Hindlimb muscle (tissue), 1 donor: ENCODE measurements at places on chromosomes 16 and 17.

DNA sequence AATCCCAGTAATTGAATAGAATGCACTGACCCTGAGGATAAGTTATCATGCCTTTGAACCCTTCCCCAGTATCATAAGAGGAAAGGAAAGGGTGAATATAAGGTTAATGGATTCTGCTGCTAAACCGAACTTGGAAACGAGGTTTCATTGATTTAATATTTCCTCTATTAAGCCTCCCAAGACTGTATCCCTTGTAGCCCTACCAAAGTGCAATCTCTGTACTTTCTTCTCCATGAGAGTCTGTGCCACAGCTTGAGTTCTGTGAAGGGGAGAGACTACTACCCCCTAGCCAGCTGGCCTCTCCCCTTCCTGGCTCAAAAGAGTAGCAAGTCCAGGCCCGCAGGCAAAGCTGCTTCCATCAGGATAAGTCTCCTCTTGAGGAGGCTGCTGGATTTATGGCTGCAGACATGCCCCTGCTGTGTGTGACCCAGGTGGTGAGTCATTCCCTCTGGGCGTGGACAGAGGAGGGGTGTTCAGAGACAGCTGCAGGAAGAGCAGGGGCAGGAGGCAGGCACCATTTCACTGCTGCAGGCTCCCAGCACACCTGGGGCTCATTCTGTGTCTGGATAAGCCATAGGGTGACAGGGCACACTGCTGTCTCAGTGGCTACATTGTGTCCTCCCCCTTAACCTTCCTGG lies 58.4 kb downstream of the TOM1L2 start:
- peak; percentile 67 for DNase-seq

DNA sequence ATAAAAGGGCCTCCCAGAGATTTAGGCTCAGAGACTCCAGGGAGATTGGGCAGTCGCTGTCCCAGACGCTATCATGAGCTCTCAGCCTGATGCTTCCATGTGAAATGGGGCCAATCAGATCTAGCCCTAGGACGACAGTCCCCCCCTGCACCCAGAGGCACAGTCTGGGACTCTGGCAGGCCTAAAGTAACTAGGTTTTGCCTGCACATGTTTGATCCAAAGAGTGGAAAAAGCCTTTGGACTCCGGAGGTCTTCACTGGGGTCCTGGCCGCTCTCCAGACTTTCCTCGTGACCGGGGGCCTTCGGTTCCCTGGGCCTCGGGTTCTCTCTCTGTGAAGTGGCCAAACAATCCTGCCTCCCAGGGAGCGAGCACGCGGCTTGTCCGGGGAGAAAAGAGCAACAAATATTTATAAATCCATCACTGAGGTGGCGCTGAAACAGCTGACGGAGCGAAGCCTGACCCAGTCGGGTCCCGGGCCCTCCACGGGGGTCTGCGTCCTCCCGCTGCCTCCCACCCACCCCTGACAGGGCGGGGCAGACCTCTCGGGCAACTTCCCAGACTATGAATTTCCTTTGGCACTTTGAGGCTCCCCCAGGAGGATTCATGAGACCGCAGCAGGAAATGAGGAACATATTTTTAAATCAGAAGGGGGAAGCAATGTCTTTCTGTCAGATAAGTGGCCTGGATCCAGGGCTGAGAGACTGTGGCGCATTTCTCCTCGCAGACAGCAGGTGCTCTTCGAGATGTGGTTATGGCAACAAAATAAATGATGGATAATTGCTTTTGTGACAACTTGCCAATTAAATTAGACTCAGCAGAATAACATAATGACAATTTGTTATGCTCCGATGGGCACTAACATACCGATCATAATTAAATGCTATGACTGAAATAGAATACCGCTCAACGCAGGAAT lies 38.9 kb downstream of the MRPS23 start:
- DNase-seq: peak; percentile 31

GRCh38 chr17:57236686-57237299 lies 19.5 kb upstream of the MSI2 start:
- DNase-seq: no peak

GRCh38 chr16:23832882-23833281 lies 2.9 kb upstream of the PRKCB start:
- DNase-seq: no peak

DNA sequence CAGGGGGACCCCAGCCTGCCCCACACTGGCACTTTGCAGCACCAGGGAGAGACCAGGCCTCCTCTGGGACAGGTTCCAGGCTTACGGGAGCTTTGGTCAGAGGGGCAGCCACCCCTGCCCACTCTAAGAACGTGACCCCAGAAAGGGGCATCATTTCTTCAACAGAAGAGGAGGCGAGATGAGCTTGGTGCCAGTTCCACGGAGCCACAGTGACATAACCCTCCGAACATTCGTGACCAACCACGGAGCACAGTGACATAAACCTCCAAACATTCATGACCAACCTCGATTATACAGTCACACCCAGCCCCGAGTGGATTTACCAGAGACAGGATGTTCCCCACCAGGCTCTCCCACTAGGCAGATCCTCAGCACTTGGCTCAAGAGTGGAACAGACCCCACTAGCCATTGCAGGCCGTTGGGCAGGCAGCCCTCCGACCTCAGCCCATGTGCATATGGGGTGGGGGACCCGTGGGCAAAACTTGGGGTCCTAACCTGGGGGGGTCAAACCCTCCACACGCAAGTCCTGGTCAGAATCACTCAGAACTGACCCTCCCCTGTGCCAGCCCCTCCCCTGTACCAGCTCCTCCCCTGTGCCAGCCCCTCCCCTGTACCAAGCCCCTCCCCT lies 112.9 kb downstream of the METRNL start:
- no peak for DNase-seq

- DNase-seq: no peak
Observed at GRCh38 chr16:8713635-8714172, 39.3 kb downstream of the ABAT start.

GRCh38 chr17:49162866-49163265 lies 30.3 kb downstream of the B4GALNT2 start:
- DNase-seq: no peak

GRCh38 chr16:74742051-74742481 lies 32.6 kb downstream of the FA2H start:
- DNase-seq: no peak

DNA sequence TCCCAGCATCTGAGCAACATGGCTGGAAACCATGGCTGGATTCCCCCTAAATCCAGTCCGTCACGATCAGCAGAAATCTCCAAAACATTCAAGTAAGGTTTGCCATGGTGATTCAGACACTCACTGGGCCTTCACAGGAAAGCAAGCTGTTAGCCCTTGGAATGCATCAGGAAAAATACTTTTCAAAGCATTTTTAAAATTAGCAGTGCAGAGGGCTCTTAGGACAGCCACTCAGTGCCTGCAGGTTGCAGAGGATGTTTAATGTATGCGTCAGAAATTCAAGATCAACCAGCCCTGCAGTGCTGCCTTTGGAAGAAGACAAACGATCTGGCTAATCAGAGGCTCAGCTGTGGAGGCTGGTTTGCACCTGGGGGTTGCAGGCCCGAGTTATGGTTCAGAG lies 50.3 kb downstream of the FOXL1 start:
- no peak for DNase-seq

DNA sequence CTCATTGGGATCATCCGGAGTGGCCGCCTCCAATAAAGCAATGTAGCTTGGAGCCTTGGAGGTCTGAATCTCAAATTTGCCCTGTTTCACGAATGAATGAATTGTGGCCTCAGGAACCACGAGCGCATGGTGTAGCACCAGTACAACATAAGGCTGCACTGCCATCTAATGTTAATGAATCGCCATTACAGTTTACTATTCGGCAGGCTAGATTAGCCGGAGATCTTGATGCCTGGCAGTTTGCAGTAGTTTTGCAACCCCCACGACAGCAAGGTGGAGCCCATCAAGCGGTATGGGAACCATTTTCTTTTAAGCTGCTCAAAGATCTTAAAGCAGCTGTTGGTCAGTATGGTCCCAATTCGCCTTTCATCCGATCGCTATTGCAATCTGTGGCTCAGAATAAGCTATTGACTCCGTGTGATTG lies 18.8 kb downstream of the ALOX15B start:
- peak; percentile 64 for DNase-seq

GRCh38 chr17:81920612-81921536 lies 2.9 kb upstream of the SIRT7 start:
- DNase-seq: no peak

- no peak for DNase-seq
Observed at GRCh38 chr16:1157639-1158455, 4.9 kb downstream of the CACNA1H start.

GRCh38 chr16:3716831-3717234 lies 491 bp downstream of the TRAP1 start:
- DNase-seq: no peak

DNA sequence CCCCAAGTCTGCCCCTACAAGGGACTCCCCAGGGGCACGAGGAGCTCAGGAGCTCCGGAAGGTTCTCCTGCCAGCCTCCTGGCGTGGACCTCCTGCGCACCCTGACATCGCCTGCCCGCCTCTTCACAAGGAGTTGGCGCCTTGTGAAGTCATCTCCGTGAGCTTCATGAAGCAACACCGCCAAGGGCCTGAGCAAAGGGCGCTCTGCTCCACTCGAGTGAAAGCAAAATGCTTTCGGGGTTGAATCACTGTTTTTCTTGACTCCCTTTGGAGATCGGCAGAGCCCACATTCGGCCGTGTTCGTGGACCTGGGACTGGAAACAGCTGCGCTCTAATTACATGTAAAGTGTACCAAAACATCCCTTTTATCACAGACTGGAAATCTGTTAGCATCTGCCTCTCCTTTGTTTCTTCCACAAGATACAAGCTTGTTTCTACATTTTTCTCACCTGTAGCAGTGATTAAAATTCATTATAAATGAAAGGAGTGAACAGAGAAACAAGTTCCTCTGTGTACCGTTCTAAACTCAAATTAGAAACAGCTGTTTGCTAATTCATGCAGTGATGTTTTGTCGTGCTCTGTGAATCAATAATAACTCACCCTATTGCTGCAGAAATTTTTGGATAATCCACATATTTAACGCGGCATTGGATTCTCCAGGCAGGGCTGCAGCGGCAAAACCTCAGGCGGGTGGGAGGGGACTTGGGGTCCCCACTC lies 203.3 kb downstream of the ZNF423 start:
- DNase-seq: no peak

DNA sequence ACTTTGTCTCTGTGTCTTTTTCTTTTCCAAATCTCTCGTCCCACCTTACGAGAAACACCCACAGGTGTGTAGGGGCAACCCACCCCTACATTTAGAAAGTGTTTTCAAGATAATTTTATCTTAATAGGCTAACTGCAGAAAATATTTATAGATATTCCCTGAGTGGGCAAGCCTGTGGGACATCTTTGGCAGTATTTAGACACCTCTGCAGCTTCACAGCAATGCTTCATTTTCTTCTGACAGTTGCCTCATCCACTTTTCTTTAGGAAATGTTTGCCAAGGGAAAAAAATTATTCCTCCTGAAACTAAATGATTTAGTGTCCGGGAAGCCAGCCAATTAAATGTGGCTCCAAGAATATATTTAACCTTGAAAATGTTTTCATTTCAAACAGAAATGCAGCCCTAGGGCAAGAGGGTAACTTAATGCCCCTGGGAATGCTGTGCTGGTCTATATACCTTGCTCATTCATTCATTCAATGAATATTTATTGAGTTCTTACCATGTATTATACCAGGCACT lies 290.4 kb downstream of the ABCC12 start:
- no peak for DNase-seq

GRCh38 chr16:79061181-79061580 lies 539.4 kb downstream of the MAF start:
- no peak for DNase-seq

GRCh38 chr17:44358066-44358465 lies 5.6 kb downstream of the FAM171A2 start:
- DNase-seq: no peak

- DNase-seq: no peak
Observed at GRCh38 chr17:29697371-29697770, 74.7 kb upstream of the CORO6 start.

- DNase-seq: no peak
Observed at GRCh38 chr16:48153774-48154173, 2.0 kb downstream of the ABCC12 start.

- no peak for DNase-seq
Observed at GRCh38 chr16:72887537-72887936, 160.4 kb downstream of the ZFHX3 start.

- DNase-seq: no peak
Observed at GRCh38 chr17:44795421-44795820, 34.7 kb downstream of the GJC1 start.

- DNase-seq: no peak
Observed at GRCh38 chr17:39531252-39531651, 70.0 kb downstream of the CDK12 start.

DNA sequence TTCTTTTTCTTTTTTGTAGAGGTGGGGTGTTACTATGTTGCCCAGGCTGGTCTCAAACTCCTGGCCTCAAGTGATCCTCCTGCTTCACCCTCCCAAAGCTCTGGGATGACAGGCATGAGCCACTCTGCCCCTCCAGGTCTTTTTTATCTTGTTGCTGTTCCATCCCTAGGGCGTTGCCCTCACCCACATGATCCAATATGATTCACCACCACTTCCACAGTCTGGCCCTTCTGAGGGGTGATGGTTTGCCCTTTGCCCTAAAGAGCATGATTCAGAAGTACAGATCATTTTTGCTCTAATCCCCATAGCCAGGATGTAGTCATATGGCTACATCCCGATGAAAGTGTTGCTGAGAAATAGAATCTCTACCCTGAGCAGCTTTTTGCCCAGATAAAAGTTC lies 18.8 kb downstream of the STX4 start:
- no peak for DNase-seq

GRCh38 chr17:29615048-29615385 lies 7.7 kb downstream of the CORO6 start:
- DNase-seq: no peak

DNA sequence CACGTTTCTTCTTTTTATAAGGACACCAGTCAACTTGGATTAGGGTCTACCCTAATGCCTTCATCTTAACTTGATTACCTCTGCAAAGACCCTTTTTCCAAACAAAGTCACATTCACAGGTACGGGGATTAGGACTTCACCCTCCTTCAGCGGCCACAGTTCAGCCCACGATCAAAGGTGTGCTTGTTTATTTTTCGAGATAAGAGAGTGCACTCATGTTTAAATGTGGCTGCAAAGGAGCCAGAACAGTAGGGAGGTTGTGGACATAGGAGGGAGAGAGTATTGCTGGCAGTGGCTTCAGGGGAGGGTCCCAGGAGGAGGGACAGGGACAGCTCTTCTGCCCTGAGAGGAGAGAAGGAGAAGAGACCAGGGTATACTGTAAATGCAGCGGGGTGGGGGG lies 46.7 kb downstream of the MGAT5B start:
- no peak for DNase-seq

DNA sequence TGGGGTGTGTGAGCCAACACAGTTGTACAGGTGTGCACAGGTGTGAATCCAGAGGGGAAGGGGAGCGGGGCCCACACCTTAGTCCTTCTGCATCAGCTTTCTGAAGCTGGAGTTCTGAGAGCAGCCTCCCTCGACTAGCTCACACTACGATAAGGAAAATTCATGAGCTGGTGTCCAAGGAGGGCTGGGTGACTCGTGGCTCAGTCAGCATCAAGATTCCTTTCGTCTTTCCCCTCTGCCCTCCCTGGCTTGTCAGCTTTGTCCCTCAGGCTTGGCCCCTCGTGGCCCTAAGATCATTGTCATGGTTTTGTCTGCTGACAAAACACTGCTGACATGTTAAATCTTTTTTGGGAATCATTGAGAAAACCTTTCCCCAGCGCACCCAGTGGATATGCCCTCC lies 47.5 kb downstream of the OR1D5 start:
- DNase-seq: no peak
